Neuronal stem cell (in vitro differentiated cells): ENCODE measurements at places on chromosomes 1 and 21.
A peak's percentile ranks its signal among the peaks of the same experiment; 100 is the strongest.

- no peaks in the 10 kb centered on the region for H3K27me3 ChIP-seq
- H3K36me3 ChIP-seq, result peaks cover 3% of the 10 kb centered on the region
- no peak for DNase-seq
- no peak overlapping the region for H3K4me3 ChIP-seq
These were observed 3.7 kb upstream of the PHACTR4 start for GRCh38 chr1:28365864-28366263.

- H3K4me3 ChIP-seq, result no peak overlapping the region
- DNase-seq, result no peak
- H3K27ac ChIP-seq, result no peak overlapping the region
- H3K4me1 ChIP-seq, result no peaks in the 10 kb centered on the region
- no peaks in the 10 kb centered on the region for H3K27me3 ChIP-seq
- no peaks in the 10 kb centered on the region for H3K36me3 ChIP-seq
These were observed 93.4 kb upstream of the SOD1 start for GRCh38 chr21:31566064-31566463.

DNA sequence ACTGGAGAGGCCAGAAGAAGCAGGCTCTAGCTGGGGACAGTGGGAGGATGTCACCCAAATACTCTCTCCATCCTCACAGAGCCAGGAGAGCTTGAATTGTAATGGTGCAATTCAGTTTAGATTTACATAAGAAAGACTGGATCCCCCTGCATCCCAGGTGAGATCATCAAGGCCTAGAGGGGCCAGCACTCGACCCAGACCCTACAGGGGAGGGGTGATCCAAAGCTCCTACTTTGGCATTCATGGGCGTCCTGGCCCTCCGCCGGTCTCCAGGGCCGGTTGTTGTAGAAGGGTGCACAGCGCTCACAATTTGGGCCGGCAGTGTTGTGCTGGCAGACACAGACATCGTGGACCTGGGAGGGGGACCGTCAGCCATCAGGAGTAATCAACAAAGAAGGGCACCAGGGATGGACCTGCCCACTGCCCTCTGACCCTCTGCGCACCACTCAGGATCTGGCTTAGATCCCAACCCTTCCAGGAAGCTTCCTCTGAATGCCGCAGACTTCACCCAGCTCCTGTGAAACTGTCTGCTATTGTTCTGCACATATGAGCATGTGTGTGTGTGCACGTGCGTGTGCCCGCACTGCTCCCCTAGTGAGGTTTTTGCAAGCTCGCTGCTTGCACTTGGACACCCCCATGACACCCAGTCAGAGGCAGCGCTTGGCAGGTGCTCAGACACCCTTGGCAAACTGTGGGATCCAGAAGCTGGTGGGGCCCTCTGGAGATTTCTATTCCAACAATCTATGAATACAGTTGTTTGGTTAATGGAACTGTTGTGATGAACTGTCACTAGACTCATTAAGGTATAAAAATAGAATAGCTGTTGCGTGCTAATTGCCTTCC lies 21.6 kb downstream of the LAMB3 start:
- no peak overlapping the region for H3K4me3 ChIP-seq
- no peaks in the 10 kb centered on the region for H3K36me3 ChIP-seq
- H3K4me1 ChIP-seq, result no peaks in the 10 kb centered on the region
- DNase-seq, result no peak
- H3K27me3 ChIP-seq, result no peaks in the 10 kb centered on the region
- H3K27ac ChIP-seq, result no peak overlapping the region

GRCh38 chr1:204589409-204590038 lies 73.3 kb downstream of the MDM4 start:
- no peak overlapping the region for H3K27ac ChIP-seq
- no peak for DNase-seq
- peaks cover 2% of the 10 kb centered on the region for H3K4me1 ChIP-seq
- peaks cover 3% of the 10 kb centered on the region for H3K27me3 ChIP-seq

DNA sequence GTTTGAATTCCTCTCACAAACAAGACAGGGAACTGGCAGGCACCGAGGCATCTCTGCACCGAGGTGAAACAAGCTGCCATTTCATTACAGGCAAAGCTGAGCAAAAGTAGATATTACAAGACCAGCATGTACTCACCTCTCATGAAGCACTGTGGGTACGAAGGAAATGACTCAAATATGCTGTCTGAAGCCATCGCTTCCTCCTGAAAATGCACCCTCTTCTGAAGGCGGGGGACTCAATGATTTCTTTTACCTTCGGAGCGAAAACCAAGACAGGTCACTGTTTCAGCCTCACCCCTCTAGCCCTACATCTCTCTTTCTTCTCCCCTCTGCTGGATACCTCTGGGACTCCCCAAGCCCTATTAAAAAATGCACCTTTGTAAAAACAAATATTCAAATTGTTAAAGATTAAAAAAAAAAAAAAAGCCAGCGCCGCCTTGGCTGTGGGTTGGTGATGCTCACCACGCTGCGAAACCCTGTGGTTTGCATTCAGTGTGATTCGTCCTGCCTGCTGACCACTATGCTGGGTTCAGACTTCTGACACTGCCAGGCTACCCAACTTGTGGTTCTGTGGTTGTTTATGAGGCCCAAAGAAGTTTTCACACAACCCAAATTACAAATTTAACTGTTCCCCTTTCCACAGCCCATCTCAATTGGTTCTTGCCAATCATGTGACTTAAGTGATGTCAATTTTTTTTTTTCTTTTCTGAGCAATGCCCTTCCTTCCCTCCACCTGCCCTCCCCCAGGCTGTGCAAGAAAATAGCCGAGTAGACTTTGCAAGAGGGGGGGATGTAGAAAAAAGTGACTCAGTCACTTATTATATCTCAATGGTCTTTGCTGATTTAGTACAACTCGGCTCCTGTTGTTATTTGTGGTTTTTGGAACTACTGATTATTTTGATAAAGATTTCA lies at the start of gene RUNX1:
Gene RUNX1, minus strand, starts transcription at position 597 of the 912 bp plus-strand sequence.
- no peak within 1 kb of the TSS for H3K4me3 ChIP-seq
- no peak within 1 kb of the TSS for H3K27ac ChIP-seq
- no peaks in the 10 kb centered on the region for H3K36me3 ChIP-seq
- no peaks in the 10 kb centered on the region for H3K4me1 ChIP-seq
- no peak for DNase-seq

GRCh38 chr1:89918127-89918793 lies 76.7 kb upstream of the ZNF326 start:
- no peaks in the 10 kb centered on the region for H3K27me3 ChIP-seq
- DNase-seq, result no peak
- no peak overlapping the region for H3K4me3 ChIP-seq
- H3K4me1 ChIP-seq, result no peaks in the 10 kb centered on the region

GRCh38 chr1:110554871-110555801 lies 36.2 kb upstream of the KCNA10 start:
- no peaks in the 10 kb centered on the region for H3K36me3 ChIP-seq
- H3K4me3 ChIP-seq, result peak overlapping the region; percentile 77
- H3K4me1 ChIP-seq, result peaks cover 5% of the 10 kb centered on the region
- H3K27ac ChIP-seq, result no peak overlapping the region
- H3K27me3 ChIP-seq, result peaks cover 66% of the 10 kb centered on the region

DNA sequence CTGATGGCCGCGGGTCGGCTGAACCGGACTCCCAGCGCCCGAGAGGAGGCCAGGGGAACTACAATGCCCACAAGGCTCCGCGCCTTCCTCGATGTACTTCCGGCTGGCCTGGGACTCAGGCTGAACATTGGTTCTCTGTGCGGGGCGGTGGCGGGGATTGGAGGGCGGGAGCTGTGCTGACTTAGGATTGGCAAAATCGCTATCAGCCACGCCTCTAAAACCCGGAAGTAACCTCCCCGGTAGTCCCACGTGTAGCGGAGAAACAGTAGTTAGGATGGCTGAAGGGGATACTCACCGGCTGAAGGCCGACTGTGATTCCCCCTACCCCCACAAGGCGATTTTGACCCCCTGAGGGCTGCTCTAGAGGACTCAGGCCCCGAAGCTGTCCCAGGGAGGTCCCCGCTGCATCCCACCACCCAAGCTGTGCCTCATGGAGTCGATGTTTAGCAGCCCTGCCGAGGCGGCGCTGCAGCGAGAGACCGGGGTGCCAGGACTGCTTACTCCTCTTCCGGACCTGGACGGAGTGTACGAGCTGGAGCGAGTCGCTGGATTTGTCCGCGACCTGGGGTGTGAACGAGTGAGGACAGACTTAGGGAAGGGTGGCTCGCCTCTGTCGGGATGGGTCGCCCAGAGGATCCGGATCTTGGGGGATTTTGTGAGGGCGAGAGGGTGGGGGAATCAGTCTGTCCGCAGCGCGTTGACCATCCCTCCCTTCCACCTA lies at the start of gene DPH2:
Gene DPH2, plus strand, starts transcription at position 265 of the 721 bp plus-strand sequence. Its CDS starts 166 bp downstream, at position 431.
- no peaks in the 10 kb centered on the region for H3K27me3 ChIP-seq
- H3K36me3 ChIP-seq, result peaks cover 31% of the 10 kb centered on the region
- DNase-seq, result peak; percentile 90
- peaks cover 7% of the 10 kb centered on the region for H3K4me1 ChIP-seq

DNA sequence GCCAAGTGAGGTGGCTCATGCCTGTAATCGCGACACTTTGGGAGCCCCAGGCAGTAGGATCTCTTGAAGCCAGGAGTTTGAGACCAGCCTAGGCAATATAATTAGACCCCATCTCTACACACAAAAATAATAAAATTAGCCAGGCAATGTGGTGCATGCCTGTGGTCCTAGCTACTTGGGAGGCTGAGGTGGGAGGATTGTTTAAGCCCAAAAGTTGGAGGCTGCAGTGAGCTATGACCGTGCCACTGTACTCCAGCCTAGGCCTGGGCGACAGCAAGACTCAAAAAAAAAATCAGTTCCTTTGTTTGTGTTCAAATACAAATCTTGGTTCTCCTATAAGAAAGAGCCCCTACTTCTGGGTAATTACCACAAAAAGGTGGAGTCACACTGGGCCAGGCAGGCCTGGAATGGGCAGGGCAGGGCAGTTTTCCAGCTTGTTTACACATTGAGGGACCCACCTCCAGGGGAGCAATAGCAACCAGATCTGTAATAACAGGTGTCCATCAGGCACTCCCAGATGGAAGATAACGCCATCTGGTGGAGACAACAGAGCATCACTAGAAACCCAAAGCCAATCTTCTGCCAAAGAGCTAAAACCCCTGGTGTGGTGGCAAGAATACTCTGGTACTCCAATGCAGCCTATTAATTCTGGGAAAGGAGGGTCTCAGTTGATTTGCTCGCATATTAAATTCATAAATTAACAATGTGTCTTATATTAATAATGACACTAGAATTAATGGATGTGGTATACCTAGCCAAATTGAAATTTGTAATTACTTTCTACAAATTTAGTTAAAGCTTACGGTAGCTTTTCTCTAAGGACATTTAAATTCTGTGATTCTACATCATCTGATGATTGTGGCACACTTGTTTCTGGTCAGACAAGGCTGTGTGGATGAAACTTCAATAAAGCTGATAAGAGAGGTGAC lies 13.2 kb downstream of the PPP1R15B start:
- peak; percentile 52 for DNase-seq
- no peak overlapping the region for H3K27ac ChIP-seq
- H3K27me3 ChIP-seq, result no peaks in the 10 kb centered on the region
- H3K36me3 ChIP-seq, result peaks cover 68% of the 10 kb centered on the region
- no peaks in the 10 kb centered on the region for H3K4me1 ChIP-seq
